ENCODE measurements at places on chromosomes 5 and 9.

- DNase-seq = no peak
Observed at GRCh38 chr9:72431036-72431435, 66.0 kb upstream of the ZFAND5 start.

- no peak for DNase-seq
Observed at GRCh38 chr5:98843481-98843880, 70.0 kb downstream of the RGMB start.

- peak; percentile 65 for DNase-seq
Observed at GRCh38 chr9:73869264-73869663, 627.9 kb upstream of the RORB start.

GRCh38 chr5:65796269-65796668 lies 74.3 kb downstream of the NLN start:
- no peak for DNase-seq

GRCh38 chr9:136777359-136777758 lies 13.0 kb upstream of the LCN15 start:
- no peak for DNase-seq

DNA sequence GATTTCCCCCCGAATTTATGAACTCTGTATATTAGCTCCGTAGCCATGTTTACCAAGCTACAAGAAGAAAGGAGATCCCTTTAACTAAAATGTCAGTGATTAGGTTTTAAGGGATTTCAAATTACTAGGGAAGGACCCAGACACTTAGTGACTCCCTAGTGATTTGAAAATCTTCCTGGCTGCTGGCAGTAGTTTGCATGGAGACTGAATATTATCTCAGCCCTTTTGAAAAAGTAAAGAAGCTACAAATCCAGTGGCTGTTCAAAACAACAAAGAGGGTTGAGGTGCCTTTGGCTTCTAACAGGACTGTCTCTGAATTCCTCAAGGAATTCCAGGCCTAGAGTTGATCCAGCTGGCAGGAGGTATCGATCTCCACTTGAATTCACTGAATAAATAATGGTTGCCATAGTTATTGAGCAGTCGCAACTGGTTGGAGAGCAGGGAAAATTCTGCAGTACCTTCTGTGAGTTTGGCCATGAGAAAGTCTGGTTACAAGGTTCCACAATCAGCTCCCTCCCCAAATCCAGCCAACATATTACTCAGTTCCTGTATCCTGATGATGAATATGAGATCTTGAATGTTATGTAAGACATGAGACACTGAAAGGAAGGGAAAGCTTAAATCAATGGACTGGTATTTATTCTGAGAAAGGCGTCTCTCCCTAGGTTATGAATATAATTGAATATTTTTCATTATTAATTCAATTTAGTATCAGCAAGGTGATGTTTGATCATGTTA lies 37.7 kb downstream of the NR4A3 start:
- no peak for DNase-seq

DNA sequence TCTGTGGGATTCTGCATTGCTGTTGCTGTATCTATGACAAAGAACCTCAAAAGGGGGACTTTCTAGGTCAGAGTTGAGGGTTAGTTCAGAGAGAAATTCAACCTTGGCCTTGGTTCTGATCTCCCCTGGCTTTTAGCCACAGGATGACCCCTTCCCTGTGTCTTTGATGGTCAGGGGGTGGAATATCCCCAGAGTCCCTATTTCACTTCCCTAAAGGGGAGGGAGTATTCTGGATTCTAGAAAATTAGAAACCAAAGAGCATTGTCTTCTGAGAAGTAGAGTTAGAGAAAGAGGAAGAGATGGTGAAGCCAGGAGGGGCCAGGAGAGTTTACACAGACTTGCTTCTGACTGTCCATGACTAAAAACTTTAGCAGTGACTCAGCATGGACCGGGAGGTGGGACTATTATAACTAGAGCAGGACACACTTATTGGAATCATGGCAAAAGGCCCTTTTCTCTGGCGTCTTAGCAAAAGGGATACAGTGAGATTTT lies 56.2 kb upstream of the LPAR1 start:
- DNase-seq = no peak

GRCh38 chr5:113054899-113055298 lies 78.3 kb downstream of the DCP2 start:
- no peak for DNase-seq

GRCh38 chr9:134413112-134413715 lies 87.0 kb downstream of the RXRA start:
- no peak for DNase-seq

DNA sequence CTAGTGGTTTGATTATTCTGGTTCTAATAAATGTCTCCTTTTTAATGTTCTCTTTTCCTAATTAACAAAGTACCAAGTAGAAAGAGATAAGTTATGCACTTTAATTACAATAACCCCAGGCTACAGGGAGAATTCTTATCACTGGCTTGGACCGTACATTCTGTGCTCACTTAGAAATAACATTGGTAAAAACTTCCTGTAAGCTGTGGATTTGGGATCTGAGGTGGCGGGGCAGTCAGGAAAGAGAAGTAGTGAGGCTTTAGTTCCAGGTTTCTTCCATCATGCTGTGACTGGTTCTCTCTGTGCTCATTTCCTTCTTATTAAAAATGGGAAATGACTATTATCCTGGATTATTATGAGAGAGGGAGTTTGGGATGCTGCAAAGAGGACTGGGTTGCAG lies 142.0 kb downstream of the EGFLAM start:
- DNase-seq = no peak

DNA sequence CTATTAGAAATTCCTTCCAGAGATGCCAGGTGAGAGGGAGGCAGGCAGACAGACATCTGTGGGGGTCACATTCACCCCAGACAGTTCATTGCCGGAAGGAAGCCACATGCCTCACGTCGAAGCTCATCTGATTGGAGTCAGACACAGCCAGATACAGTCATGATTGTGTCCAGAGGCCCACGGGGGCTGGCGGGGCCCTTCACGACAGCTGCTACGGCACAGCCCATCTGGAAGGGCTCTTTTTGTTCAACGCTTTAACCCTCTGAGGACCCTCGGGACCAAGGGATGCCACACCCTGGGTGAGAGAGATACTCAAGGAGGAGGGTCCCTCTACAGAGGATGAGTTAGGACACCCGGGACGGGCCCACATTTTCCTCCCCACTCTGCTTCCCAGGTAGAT lies 31.9 kb upstream of the GABRP start:
- no peak for DNase-seq

DNA sequence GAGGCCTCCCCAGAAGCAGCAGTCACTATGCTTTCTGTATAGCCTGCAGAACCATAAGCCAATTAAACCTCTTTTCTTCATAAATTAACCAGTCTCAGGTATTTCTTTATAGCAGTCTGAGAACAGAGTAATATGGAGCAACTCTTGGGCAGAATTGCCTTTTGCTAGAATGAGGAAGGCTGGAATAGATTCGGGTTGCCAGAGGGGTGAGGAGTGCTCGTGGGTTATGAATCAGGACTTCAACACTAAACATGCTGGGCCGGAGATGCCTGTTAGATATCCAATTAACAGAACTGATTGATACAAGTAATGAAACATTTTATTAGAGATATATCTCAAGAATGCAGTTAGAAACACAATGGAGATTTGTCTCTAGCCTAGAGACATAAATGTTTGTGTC lies 140.9 kb upstream of the MAP3K1 start:
- DNase-seq = no peak

GRCh38 chr9:131349881-131350563 lies 43.9 kb upstream of the PRRC2B start:
- DNase-seq = peak; percentile 90

DNA sequence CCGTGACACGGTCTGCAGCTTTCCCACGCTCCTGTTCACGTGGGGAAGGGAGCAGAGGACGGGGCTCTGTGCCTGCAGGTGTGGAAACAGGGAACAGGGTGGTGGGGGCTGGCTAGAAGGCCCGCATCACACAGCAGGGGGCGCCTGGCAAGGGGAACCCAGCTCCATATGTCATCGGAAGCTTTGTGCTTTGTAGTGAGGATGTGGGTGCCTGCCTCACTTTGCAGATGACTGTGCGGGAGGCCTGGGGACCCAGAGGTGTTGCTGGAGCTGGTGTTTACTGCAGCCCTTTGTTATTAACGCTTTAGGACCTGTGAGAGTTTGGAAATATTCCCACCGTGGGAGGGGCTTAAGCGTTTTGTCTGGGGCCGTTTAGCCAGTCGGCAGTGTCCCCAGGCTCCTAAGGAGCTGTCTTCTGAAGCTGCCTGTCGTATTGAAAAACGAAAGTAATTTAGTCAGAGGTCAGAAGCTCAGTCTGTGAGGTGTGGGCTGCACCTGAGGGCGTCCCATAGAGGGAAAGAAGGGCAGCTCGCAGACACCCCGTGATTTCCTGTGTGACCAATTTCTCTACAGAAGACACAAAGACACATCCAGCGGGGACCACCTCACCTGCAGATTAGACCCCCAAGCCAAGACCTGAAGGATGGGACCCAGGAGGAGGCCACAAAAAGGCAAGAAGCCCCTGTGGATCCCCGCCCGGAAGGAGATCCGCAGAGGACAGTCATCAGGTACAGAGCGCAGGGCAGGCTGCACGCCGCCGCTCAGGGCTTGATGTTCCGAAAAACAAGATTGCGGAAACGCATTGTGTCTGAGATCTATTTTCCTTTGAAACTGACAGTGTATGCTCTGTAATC lies 9.1 kb downstream of the MAN1B1 start:
- peak; percentile 93 for DNase-seq

- peak; percentile 31 for DNase-seq
Observed at GRCh38 chr9:76912636-76913275, 6.8 kb upstream of the PRUNE2 start.

Data from activated CD4-positive, alpha-beta T cell treated with anti-CD3 and anti-CD28 coated beads, Interleukin-2, Interleukin-6, amounts not matched to agents 100 ng/mL and 50 ng/mL, durations not matched to agents 16 hours and 8 hours (primary cell).